Stimulated activated CD4-positive, alpha-beta T cell treated with anti-CD3 and anti-CD28 coated beads, Interleukin-1b, Interleukin-23, amount 100 ng/mL, for 48 hours (primary cell): ENCODE measurements at places on chromosomes 12 and 14.
A peak's percentile ranks its signal among the peaks of the same experiment; 100 is the strongest.

DNA sequence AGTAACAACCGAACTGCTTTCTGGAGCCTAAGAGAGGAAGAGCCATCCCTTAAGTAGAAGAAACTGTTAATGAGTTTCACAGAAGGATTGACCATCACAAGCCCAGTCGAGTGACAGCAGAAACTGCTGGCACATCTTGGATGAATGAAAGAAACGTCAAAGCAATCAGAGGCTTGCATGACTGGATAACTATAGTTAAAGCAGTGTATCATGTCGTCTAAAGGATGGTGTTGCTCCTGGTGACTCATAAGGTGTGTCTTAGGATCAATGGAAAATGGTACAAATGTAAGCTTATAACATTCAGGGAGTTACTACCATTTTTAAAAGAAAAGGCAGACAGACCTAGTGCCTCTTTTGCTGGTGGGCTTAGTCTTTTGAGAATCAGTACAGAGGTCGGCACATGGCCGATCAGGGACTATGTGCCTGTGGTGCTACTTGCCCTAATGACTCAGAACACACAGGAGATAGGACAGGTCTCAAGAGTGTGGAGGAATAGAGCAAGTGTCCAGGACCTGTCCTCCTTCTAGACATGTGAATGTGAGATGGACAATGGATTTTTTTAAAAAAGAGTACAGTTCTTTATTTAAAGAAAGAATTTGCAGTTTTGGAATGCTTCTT is 55.7 kb downstream of the TMX1 start:
- no peak for DNase-seq

- no peak for DNase-seq
Measured at GRCh38 chr12:109840305-109841074, 7.3 kb upstream of the TRPV4 start.

GRCh38 chr14:69044965-69045555 is 66.0 kb upstream of the ACTN1 start:
- no peak for DNase-seq

- DNase-seq, result no peak
Measured at GRCh38 chr14:93073910-93074769, 41.6 kb downstream of the ITPK1 start.

GRCh38 chr12:131194166-131194565 is 240.5 kb downstream of the ADGRD1 start:
- no peak for DNase-seq

DNA sequence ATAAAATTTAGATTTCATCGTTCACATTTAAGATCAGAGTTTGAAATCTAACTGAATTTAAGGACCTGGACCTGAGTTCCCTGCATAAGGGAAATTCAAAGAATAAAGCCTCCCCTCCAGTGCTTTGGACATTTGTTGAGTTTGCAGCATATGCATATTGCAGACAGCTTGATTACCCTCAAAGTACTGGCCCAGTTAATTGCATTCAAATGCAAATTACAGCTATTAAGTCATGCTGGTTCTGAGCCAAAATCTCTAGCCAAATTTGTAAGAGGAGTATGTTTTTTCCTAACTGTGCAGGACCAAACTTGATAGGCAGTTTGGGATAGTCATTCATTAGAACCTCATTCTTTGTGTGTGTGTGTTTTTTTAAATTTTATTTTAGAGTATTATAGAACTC is 9.1 kb upstream of the KIF21A start:
- no peak for DNase-seq

DNA sequence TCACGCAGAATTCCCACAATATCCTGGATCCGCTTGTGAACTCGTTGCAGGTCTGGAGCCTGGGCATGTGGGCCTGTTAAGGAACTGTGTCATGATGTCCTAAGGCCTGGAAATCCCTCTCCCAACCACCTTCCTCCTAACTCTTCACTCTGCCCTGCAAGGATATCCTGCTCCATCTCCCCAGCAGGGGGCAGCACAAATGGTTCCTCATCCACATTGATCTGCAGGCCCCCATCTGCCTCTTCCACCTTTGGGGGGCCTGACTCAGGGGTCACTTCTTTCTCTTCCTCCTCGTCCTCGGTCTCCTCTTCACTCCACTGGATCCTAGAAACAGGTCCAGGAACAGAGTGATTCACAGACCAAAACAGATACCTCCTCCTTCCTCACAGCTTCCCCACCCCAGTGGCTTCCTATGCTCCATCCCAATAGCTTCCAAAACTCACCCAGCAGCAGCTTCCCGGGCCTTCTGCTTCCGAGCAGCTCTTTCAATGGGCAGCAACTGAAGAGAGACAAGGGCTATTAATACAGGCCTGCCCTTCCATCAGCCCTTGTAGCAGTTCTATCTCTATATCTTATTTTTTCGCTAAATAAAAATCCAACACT is 4.5 kb downstream of the NOP2 start:
- peak; percentile 62 for DNase-seq

- no peak for DNase-seq
Measured at GRCh38 chr12:46065412-46066166, 75.2 kb upstream of the SCAF11 start.

- no peak for DNase-seq
Measured at GRCh38 chr14:89017417-89017816, 193.0 kb downstream of the TTC8 start.

DNA sequence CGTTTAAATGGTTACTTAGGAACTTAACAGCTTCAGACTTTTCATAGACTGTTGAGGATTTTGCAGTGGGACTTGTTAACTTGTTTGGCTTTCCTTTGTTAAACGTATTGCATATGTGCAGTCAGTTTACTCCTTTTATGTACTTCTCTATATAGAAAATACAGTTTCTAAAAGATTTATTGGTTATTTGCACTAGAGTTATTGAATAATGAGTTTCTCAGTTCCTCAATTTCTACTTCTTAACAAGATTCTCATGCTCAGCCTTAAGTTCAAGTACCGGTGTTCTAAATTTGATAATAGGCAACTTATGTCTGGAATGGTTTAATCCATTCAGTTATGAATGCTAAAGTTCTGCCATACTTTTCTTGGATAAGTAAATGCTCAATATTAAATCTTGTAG is 919 bp downstream of the PSMA3 start:
- no peak for DNase-seq

DNA sequence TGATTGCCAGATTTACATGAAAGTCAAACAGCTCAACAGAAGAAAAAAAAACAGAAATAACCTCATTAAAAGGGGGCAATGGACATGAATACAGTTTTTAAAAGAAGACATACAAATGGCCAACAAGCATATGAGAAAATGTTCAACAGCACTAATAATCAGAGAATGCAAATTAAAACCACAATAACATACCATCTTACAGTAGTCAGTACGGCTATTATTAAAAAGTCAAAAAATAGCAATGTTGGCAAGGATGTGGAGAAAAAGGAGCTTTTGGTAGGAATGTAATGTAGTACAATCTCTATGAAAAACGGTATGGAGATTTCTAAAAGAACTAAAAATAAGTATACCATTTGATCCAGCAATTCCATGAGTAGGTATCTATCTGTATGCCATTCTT is 272.1 kb downstream of the CEP128 start:
- DNase-seq, result no peak

DNA sequence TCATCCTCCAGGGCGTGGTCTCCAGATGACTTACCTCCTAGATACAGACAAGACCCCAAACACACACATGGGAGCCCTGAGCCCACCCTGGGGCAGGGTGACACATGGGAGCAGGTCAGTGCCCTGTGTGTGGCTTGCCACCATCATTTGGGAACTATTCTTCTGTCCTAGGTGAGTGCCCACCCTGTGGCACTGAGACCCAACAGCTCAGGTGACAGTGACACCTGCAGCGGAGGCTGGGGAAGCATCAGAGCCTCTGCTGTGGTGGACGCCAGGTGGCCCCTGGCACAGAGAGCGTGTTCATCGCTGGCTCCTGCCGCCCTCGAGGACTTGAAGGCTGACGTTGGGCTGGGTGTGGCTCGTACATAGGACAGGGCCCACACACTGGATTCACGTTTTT is 23.0 kb downstream of the SFSWAP start:
- DNase-seq, result no peak

DNA sequence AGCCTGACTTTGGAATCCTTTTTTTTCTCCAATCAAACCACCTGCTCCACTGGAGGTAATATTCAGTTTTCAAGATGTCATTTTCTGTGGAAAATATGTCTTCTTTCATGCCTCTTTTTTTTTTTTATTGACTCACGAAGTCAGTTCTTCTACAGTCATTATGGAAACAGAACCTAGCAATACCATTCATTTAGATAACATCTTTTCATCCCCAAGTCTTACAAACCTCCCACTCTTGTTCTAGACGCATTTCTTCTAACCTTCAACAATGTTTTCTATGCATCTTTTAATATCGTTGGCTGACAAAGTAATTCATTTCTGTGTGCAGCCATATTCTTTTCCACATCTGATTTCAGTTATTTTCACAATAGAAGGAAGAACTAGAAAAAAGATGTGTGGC is 474.3 kb upstream of the CCDC196 start:
- DNase-seq, result no peak

GRCh38 chr12:109053382-109054123 is 1.2 kb downstream of the USP30 start:
- DNase-seq, result peak; percentile 27

DNA sequence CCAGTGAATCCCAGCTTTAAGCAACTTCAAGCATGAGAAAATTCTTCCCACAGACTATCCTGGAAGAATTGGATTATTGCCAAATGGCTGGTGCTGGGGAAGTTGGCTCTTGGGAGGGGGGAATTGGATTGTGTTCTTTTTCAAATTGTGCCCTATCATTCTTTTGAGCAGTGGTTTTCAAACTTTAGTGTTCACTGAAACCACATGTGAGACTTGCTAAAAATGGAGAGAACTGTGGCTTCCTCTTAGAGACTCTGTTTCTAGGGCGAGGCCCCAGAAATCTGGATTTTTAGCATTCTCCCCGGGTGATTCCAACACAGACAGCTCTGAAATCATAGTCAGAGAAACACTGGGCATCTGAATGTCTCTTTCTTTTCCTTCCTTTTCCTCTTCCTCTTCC is 14.3 kb upstream of the OTUB2 start:
- no peak for DNase-seq

GRCh38 chr12:108691998-108692808 is 39.1 kb downstream of the CORO1C start:
- no peak for DNase-seq

DNA sequence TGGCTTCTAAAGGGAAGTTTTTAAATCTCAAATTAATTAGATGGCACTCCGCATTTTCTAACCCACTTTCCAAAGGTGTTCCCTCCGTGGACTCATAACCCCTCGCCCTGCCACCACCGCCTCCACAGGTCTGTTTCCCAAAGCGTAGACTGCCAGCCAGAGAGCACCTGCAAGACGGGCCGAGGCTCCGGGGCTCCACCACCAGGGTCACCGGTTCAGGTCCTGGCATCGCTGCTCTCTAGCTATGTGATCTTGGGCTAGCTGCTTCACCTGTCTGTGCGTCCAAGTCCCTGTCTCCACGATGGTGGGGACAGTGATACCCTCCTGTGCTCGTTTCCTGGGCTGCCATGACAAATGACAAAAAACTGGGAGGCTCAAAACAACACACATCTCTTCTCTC is 11.5 kb downstream of the RIMBP2 start:
- no peak for DNase-seq

GRCh38 chr12:48388460-48388859 is 37.7 kb upstream of the ZNF641 start:
- DNase-seq, result no peak

- DNase-seq, result no peak
Measured at GRCh38 chr14:74848768-74849167, 27.2 kb downstream of the PROX2 start.

GRCh38 chr14:65993996-65994395 is 492.2 kb upstream of the CCDC196 start:
- DNase-seq, result no peak

DNA sequence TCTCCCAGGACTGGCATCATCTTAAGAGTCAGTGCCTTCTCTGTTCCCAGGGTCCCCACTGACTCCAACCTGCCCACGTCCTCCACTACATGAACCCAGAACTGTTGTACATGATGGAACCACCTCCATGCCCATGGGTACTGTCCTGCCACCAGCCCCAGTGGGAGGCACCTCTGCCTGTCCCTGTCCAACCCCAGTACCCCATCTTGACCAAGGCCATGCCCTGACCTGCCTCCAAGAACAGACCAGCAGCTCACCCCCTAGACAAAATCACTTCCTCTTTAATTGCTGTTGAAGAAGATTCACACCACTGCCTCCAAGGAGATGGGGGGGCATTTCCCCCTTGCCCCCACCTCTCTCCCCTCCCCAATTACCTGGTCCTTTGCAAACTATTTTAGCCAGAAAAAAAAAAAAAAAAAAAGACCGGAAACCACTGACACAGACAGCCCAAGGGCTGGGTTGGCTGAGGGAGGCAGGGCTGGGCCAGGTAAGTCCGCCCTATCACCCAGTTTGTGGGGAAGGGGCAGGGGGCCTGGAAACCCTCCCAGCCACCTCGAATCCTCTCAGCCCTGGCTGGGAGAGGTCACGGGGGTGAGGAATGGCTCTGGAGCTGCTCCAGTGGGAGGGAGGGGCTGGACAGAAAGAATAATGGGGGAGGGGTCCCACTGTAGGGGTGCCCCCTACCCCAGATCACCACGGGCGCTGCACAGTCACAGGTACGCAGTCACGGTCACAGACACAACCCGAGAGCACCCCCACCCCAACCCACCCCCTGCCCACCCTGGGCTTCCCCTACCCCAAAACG is 13.4 kb downstream of the AGAP2 start:
- DNase-seq, result no peak

GRCh38 chr14:98919434-98919833 is 352.6 kb downstream of the BCL11B start:
- DNase-seq, result no peak

- DNase-seq, result no peak
Measured at GRCh38 chr14:95236221-95236620, 78.9 kb upstream of the DICER1 start.

- DNase-seq, result no peak
Measured at GRCh38 chr14:50778721-50779483, 52.1 kb downstream of the NIN start.

DNA sequence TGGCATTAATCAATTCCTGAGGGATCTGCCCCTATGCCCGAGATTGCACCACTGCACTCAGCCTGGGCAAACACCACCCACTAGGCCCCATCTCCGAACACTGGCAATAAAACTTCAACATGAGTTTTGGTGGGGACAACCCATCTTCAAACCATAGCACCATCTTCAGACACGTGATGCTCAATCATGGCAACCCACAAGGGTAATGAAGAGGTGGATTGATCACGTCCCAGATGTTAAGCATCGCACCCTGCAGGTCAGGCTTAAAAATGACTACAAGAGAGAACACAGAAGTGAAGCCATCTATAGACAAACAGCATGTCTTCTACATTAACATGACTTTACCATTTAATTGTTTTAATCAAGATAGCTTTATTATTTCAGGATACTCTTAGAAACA is 42.8 kb upstream of the DDHD1 start:
- DNase-seq, result no peak

DNA sequence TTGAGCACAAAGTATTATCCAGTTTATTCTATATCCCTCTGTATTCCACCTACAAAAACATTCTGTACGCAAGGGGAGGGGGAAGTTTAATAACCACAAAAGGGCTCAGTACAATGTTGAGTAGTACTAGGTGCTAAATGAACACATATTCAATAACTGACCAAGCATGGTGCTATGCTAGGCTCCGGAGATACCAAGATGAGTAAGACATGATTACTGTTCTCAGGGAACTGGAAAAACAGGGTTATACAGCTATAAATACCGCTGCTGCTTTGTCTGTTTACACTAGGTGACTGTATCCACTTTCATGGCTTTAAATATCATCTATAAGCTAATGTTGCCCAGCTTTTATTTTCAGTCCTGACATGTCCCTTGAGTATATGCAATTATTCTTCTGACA is 135.8 kb downstream of the INSM2 start:
- DNase-seq, result no peak
